Activated CD4-positive, alpha-beta T cell treated with anti-CD3 and anti-CD28 coated beads, Interleukin-2, amount 50 U/mL, for 24 hours (primary cell): ENCODE measurements at places on chromosomes 4 and X.

- no peak for DNase-seq
Measured at GRCh38 chr4:148095346-148095923, 346.8 kb downstream of the NR3C2 start.

DNA sequence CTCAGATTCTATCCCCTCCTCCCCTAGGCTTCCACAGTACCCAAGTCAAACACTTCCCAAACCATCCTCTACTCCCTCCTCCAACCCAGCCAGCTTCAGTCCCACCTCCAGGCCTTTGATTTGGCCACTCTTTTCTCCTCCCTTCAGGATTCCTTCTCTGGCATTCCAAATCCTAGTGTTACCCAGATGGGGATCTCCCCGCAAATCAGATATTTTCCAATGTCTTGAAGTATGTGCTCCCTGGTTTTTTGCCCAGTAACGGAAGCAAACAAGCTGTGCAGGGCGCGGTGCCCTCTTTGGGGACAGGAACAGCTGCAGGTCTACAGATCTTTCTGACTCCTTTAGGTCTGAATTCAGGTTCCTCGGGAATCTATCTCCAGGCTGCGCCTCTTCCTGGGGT lies 2.2 kb upstream of the SYN1 start:
- no peak for DNase-seq

GRCh38 chr4:46425775-46426400 lies 36.0 kb upstream of the GABRA2 start:
- DNase-seq: no peak

GRCh38 chrX:155867821-155868220 lies 13.3 kb upstream of the VAMP7 start:
- DNase-seq: no peak
